ENCODE measurements at places on chromosomes 4 and X.

DNA sequence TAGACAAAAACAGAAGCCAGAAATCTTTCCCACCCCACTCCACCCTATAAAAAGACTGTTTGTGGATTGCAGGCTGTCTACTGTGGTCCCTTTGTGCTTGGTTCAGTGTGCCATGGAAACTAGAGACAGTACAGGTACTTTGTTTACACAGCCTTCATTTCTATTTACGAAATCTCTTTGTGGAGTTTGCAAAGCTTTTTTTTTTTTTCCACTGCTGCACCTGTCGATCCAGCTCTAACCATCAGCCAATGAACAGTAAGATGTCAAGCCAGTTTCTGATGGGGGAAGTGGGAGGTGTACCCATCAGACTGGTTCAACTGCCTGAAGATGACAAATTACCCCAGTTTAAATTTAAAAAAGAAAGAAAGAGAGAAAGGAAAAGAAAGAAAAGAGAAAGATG lies 20.2 kb upstream of the LRBA start:
- no peak for DNase-seq

- no peak for DNase-seq
Measured at GRCh38 chr4:121195649-121196048, 31.5 kb upstream of the TNIP3 start.

DNA sequence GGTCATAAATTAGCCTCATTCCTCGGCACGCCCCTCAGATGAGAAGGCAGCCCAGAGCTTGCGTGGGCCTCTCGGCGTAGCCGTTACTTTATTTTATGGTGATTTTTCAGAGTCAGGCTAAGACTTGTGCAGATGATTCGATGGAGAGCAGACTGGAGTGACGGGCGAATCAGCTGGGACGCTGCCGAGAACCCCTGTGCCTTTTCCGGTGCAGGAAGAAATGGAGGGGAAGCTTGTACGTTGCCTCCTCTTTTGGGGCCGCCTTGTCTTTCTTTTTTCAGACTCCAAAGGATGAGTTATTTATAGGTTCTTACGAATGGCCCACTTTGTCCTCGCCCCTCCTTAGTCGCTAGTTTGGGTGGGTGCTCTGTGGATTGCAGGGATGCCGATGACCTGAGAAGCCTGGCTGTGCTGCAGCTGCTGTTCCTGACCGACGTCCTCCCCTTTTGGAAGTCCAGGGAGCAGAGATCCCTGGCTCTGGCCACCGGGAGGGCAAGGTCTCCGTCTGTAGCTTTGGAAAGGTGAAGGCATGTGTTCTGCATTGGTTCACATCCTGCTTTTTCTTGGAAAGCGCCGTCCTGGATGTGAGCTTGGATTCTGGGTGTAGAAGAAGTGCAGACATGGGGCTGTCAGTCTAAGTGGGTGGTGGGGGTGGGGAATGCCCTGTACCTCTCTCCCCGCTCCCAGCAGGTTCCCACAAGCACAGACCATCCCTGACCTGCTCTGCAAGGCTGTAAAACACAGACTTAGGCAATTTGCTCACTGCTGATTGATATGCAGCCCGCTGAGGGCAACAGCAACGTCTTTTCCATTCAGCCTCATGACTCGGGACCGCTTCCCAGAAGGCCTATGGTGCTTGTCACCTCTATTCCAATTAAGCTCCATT lies 9.3 kb downstream of the SORCS2 start:
- peak; percentile 34 for DNase-seq

GRCh38 chr4:20617678-20618396 lies 82.4 kb upstream of the PACRGL start:
- no peak for DNase-seq

- DNase-seq, result no peak
Measured at GRCh38 chr4:94813221-94813620, 55.5 kb downstream of the BMPR1B start.

Measured in fibroblast of upper back skin (primary cell).